Left kidney (tissue), 8 donors: ENCODE measurements at places on chromosomes 3 and 15. TPM values are rescaled to one million over a fixed set of nuclear protein-coding genes. Genes with fewer than 3 reads are reported as not detected.

GRCh38 chr3:34109021-34109420, 310.6 kb downstream of the PDCD6IP start:
- no peak for DNase-seq

- no peak for DNase-seq
These were observed 30.7 kb downstream of the MBNL1 start for GRCh38 chr3:152299249-152299976.

DNA sequence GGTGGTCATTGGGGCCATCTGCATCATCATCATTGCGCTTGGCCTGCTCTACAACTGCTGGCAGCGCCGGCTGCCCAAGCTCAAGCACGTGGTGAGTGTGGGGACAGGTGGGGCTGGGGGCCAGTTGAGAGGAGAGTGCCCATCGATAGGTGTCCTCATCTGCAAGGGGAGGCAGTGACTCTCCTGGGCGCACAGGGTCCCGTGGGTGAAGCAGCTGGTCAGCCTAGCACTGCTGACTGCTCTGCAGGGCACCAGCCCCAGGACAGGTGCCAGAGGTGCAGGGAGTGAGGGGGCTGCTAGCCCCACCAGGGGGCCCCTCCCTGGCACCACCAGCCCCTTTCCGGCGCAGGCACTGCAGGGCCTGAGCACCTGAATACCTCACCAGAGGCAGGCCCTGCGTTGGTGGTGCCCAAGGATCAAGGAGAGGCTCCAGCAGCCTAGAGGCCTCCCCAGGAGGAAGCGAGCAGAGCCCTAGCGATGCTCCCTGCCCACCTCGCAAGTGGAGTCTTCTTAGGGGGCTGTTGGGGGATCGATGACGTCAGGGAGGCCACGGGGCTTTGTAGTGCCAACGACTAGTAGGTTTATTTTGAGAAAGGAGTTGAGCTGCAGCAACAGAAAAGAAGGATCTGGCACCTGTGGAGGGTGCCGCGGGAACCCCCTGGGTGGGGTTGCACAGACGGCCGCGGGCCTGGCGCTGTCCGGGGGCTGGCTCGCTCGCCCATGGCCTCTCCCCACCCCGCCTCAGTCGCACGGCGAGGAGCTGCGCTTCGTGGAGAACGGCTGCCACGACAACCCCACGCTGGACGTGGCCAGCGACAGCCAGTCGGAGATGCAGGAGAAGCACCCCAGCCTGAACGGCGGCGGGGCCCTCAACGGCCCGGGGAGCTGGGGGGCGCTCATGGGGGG, 976 bp upstream of the ABTB1 start:
- DNase-seq, result no peak

DNA sequence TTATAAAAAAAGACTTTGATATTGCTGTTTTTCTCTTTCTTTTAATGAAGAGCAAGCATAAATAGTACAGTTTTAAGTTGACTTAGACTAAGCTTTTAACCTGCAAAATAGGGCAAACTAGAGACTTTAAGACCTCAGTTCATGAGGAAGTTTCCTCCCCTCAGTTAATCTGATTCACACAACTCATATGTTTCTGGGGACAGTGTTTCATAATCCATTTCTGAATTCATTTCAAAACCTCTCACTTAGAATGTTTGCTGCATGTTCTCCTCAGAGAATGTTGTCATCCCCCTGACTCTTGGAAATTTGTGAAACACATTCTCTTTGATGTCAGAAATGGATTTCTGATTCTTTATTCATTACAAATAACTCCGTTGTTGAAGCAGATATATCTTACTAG, 79.3 kb upstream of the SKOR1 start:
- no peak for DNase-seq

- DNase-seq, result no peak
These were observed 52.9 kb downstream of the PPCDC start for GRCh38 chr15:75076277-75076676.

DNA sequence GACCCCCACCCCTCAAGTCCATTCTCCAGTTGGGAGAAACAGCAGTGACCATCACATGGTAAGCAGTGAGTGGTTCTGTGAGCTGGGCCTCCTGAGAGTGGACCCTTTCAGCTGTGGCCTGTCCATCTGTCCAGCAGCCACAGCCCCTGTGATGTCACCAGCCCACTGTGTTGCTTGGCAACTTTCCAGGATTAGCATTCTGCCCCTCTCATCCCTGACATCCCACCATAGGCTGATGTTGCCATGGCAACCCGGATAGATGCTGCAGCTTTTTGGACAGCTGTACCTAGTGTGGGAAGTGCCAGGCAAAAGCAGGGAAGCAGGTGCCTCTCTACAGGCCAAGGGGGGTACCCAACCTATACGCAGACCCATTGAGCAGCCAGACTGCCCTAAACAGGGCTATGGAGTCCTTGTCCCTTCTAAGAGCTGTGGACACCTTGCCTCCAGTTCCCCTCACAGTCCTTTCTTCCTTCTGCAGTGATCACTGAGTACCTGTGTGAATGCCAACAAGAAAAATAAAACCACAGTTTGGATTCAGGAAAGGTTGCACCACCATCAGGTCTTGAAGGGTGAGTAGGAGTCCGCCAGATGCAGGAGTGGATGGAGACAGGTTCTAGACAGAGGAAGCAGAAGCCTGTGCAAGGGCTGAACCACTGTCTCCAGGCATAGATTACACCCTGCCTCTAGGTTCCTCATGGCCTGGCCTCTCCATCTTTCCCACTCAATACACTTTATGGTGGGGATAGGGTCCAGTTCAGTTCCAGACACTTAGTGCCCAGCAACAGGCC, at the start of gene DNAH1:
Gene DNAH1, plus strand, starts transcription at position 343 of the 788 bp plus-strand sequence. CDS start 6,124 bp downstream, outside the sequence.
- no peak for DNase-seq

DNA sequence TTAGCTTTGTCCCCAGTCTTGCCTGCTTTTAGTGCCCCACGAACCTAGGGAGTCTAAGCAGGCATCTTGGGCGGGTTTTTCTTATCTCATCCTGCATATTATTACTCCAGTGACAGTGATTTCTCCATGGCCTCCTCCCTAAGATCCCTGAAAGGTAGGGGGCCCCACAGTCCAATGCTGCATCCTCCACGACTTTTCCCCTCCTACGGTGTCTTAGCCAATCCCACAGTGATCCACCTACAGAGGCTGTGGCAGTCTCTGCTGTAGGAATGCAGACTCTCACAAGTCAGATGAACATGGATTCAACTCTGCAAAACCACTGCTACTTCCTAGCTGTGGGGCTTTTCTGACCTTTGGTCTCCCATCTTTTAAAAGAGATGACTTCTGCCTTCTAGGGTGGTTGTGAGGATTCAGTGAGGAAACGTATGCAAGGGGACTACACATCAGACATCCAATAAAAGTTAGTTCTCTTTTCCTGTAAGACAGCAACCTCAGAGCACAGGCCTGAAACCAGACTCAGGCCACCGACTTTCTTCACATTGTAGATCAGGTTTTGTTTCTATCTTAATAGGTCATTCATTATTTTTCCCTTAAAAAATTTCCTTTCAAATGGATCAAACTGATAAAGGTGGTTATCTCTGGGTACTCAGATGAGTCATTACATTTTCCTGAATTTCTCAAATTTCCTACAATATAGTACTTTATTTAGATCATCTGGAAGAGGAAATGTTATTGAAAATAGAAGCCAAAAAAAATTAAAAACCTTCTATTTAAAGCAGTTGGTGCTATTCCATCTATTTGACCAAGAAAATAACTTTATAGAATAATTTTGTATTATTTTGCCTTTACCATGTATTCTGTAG, 23.2 kb downstream of the ILDR1 start:
- no peak for DNase-seq

DNA sequence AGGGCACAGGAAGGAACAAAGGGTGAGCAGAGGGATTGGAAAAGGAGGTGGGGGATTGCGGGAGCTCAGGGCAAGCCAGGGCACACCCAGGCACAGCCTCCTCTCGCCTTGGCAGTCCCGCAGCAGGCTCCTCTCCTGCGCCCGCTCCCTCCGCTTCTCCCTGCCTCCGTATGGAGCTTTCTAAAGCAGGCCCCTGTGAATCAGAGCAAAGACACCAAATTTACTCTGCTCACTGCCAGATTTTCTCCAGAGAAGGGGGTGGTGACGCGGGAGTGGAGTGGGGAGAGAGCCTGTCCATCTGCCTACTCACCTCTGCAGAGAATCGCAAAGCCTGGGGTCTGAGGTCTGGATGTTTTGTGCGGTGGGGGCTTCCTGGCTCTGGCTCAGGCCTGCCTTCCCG, 20.0 kb downstream of the ATP2B2 start:
- DNase-seq, result no peak

DNA sequence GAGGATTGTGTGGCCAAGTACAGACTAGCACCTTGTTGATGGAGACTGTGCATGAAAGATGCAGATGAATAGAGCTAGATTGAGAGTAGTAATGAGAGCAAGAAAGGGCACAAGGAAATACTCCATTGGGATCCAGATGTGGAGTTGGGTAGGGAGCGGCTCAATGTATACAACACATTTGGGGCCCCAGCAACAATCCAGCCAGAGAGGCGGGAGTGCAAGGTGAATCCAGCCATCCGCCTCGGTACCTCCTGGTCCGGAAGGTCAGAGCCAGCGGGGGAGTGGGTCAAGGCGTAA, 9.0 kb downstream of the ISL2 start:
- peak; percentile 3 for DNase-seq

- no peak for DNase-seq
These were observed 20.4 kb upstream of the FGF12 start for GRCh38 chr3:192747746-192748145.

- DNase-seq, result no peak
These were observed 23.7 kb upstream of the HERC1 start for GRCh38 chr15:63857461-63857856.

GRCh38 chr3:15330031-15330596, 2.3 kb downstream of the SH3BP5 start:
- DNase-seq, result peak; percentile 70

DNA sequence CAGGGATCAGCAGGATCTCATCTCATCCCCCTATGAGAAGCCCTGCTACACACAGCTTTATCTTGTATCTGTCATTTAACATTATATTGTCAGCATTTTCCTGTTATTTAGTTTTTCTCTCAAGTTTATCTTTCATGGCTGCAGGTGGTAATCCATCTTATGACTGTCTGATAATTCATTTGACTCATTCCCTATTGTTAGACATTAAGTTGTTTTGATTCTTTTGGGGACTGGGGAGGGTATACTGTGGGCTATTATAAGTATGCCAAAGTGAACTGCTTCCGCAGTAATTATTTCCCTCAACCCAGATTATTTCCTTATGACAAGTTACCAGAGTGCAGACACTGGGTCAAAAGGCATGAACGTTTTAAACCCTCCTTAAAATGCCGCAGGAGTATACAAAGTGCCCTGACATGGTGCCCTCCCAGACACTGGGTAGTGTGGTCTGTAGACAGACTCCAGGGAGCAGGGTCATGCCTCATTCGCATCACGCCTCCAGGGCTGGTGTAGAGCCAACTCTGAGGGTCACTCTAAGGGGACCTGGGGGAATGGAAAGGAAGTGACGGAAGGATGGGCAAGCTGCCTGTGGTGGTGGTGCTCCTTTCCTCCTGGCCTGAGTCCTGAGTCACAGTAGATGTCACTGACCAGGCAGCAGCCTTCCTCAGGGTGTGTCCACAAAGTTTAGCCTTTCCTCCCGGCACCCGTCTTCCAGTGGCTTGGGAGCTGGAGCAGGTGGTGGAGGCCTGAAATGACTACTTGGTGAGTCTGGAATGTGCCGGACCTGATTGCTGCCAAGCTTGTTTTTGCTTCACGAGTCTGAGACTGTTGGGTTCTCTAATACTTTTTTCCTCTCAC, 11.6 kb downstream of the GPR160 start:
- DNase-seq, result no peak

GRCh38 chr15:52060501-52060900, 41.5 kb downstream of the MAPK6 start:
- DNase-seq, result no peak

DNA sequence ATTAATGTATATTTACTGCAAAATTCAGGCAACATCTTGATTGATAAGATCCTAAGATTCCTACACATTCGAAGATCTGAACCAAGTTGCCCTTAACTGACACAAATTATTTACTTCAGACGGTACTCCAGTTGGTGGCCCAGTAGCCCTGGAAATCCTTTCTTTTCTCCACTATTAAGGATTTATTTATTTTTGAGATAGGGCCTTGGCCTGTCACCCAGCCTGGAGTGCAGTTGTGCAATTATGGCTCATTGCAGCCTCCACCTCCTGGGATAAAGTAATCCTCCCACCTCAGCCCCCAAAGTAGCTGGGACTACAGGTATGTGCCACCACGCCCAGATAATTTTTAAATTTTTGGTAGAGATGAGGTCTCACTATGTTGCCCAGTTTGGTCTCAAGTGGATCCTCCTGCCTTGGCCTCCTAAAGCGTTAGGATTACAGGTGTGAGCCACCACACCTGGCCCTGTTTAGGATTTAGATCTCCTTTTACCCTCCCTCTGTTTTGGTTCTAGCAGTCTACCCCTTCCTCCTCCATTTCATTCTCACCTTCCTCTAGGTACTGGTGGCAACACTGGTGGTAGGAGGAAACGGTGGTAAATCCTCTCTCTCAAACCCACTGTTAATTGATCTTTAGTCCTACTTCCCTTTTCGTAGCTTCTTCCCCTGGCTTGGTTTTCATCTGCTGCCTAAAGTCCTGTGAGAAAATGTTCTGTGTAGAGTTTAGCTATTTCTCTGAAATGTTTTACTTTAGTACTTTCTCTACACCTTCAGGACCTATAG, 12.7 kb upstream of the ZNF609 start:
- no peak for DNase-seq

- no peak for DNase-seq
These were observed 434.7 kb downstream of the C3orf38 start for GRCh38 chr3:88584451-88584850.

GRCh38 chr3:119976214-119976613, 118.0 kb downstream of the GSK3B start:
- no peak for DNase-seq

GRCh38 chr3:50574444-50574831, 5.1 kb downstream of the HEMK1 start:
- DNase-seq, result no peak

DNA sequence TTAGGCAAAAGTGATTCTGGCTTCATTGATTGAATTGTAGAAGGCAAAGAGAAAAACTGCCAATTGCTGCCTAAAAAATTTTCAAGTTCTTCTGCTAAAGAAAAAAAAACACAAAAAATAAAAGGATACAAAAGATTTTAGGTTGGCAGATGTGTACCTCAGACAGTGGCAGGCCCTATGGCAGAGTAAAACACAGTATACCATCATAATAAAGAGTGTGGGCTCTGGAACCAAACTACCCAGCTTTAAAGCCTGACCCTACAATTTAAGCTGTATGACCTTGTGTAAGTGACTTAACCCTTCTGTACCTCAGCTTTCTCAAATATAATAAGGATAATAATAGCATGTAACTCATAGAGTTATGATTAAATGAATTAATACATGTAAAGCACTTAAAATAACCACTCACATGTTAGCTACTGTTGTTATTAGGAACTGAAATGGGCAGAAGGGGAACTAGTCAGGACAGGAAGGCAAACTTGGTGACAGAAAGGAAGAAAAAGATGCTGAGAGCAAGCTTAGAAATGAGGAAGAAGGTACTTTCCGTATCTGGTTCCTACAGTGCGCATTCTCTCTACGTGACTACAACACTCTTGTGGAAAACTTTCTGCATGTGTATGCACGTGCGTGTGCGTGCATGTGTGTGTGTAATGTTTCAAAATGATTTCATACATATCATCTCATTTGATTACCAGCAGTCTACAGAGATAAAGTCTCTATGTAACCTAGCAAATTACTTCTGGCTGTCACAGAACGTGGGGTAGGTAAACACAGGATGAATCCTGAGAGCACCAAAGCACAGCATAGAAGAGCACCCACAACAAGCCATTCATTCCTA, 13.6 kb upstream of the GATM start:
- no peak for DNase-seq

MAPK6 gene
- 44.5 TPM for polyA plus RNA-seq

NR2E3 gene
- polyA plus RNA-seq, result 1.0 TPM

CP gene
- 0.70 TPM for polyA plus RNA-seq

C3orf22 gene
- 0.10 TPM for polyA plus RNA-seq

MORC1 gene
- polyA plus RNA-seq, result 0.57 TPM

NGLY1 gene
- 46.6 TPM for polyA plus RNA-seq

PTH1R gene
- 178 TPM for polyA plus RNA-seq

TMIE gene
- 0.47 TPM for polyA plus RNA-seq
